RPMI7951 (cell line): ENCODE measurements at places on chromosomes 5 and 9. TPM values are rescaled to one million over a fixed set of nuclear protein-coding genes. Genes with fewer than 3 reads are reported as not detected.

NDST1 gene
- total RNA-seq, result 18.5 and 21.3 TPM in 2 replicates

MSX2 gene
- 3.8 and 5.8 TPM in 2 replicates for total RNA-seq

SHC3 gene
- total RNA-seq, result 1.7 and 2.1 TPM in 2 replicates

- DNase-seq, result peak; percentile 1
Measured at GRCh38 chr5:76082772-76083554, at the start of gene SV2C. Gene SV2C (plus strand): TSS chr5:76083383. CDS start chr5:76131751, 48,368 bp downstream.

- peak; percentile 7 for DNase-seq
Measured at GRCh38 chr9:101028346-101029314, at the start of gene PLPPR1. Gene PLPPR1 (plus strand): TSS chr9:101028727.

DNA sequence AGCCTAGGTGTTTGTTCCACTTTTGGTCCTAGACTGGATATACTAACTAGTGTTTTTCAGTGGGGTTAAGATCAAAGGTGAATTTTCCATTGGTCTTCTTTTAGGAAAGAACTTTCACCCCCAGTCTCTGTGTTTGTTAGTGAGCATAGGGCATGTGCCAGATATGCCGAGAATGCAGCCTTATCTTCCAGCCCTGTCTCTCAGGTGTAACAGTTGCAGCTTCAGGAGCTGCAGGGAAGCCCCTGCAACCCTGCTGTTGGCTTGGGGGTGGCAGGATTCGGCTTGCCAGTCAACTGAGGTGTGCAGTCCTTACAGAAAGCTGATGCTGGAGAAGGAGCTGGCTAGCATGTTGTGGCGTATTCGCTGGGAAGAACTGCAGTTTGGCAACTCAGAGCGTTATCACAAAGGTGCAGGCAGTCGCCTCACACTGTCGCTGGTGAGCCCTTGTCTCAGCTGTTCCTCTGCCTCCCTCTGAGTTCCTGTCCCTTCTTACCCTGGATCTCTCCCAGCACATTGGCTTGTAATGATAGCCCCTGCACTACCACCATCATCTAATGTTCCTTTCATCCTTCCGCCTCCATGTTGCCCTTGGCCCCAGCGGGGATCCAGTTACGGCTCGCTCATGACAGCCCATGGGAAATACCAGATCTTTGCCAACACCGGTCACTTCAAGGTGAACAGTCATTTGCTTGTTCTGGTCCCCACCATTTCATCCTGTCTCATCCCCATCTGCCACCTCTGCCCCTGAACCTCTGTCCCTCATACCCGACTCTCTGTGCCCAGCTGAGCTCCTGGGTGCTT lies 10.1 kb downstream of the NPR2 start:
- DNase-seq, result no peak

DNA sequence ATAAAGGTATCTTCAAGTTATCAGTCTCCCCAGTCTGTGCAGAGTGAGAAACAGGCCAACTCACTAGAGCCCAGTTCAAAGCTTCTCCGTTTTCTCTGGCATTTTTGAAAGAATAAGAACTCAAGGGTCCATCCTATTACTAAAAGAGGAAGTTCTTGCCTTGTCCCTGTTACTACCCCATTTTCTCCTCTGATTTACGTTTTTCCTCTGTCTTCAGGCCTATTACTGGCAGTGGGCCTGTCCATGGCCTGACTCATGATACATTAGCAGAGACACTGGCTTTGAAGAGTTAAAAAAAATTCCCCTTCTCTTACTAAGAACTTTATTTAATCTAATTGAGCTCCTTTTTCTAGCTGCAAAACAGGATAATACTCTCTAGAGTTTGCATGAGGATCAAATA lies 624.0 kb upstream of the KLF4 start:
- no peak for DNase-seq

- DNase-seq, result no peak
Measured at GRCh38 chr9:71303351-71303750, 181.9 kb upstream of the TRPM3 start.
